ENCODE measurements at places on chromosomes 2 and 18.

DNA sequence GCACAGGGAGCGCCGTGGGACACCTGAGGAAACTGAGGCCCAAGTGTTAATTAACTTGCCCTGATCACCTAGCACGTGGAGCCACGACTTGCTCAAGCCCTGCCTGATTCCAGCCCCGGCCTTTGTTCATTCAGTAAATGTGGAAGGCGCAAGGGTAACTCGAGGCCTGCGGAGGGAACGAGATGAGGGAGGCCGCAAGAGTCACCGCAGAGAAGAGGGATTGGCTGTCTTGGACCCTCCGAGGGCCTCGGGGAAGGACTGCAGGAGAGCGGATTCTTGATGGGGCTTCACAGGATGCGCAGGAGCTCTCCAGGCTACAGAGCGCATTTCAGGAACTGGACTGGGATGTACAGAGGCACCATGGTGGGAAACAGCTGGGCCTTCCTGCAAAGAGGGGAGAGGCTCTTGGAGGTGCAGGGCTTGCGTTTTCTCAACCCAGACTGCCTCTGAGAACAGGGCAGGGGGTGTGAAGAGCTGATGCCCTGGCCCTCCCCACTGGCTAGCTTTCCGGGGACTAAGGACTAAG, 511 bp upstream of the ANKMY1 start:
- no peak for DNase-seq

DNA sequence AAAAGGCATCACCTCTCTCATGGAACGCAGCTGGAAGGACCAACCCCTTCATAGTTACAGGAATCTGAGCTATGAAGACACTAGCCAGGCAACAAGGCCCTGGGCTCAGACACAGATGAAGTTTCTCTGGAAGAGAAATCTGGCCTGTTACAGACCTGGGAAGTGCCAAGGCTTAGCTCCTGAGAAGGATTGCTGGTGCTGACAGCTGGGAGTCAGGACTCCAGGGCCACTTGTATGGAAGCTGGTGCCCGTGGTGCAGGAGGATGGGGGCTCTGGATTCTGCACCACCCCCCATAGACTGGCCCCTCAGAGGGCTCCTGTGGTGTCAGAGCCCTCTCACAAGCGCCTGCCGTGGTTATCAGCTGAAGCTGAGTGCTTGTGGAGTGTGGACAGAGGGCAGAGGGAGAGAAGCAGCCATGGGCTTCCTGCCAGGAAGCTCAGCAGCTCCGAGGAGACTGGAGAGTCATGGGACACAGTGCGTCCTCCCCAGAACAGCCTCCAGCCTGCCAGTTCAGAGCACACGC, 87.3 kb upstream of the LCLAT1 start:
- DNase-seq: no peak

DNA sequence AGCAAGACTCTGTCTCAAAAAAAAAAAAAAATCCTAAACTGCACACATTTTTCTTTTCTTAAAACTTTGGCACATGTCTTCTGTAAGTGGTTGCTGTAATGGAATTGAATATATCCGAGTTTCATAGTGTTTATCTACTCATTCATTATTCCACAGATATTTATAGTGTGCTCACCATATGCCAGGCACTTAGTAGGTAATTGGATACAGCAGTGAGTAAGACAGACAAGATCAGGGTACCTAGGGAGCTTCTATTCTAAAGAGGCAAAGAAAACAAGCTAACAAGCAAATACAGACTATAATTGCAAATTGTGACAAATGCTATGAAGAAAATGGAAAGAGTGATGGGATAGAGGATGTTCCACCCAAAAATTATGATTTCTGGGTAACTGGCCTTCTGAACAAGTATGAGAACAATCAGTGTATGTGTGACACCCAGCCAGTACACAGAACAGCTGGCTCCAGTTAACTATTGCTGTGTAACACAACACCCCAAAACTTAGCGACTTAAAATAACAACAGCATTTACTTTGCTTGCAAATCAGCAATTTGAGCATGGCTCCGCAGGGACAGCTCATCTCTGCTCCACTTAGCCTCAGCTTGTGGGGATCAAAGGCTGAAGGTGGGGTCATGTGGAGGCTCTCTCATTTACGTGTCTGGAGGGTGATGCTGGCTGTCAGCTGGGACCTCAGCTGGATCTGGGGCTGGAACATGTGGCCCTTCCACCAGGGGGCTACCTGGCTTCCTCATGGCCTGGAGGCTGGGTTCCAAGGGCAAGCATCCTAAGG, 224.9 kb downstream of the INSIG2 start:
- DNase-seq: no peak

- DNase-seq: peak; percentile 23
These were observed 12.7 kb upstream of the FHOD3 start for GRCh38 chr18:36284671-36285295.

- no peak for DNase-seq
These were observed 11.4 kb downstream of the ID2 start for GRCh38 chr2:8693157-8693821.

DNA sequence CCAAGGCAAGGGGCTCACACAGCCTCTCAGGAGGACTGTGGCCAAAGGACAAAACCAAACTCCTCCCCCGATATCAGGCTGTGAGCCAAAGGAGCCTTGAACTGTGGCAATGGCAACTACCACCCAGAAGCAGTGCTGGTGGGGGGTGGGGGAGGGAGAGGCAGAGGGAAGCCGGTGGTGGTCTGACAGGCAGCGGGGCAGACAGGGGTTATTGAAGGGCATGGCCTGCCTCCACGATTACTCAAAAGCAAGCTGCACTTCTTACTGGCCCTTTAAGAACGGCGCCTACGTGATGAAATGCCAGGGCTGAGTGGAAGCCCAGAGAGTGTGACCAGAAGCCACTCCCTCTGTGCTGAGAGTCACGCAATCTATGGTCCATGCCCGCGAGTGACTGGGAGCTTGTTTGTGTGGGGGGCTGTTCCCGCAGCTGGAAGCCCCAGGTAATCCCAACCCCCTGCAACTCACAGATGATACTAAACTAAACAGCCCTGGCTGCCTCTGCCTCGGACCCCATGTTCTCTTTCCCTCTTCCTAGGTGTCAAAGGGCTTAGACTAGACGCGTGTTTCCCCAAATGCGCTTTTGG, 128.2 kb upstream of the CXCR4 start:
- DNase-seq: no peak

- DNase-seq: no peak
These were observed 40.6 kb upstream of the PGAP1 start for GRCh38 chr2:196967116-196967515.

DNA sequence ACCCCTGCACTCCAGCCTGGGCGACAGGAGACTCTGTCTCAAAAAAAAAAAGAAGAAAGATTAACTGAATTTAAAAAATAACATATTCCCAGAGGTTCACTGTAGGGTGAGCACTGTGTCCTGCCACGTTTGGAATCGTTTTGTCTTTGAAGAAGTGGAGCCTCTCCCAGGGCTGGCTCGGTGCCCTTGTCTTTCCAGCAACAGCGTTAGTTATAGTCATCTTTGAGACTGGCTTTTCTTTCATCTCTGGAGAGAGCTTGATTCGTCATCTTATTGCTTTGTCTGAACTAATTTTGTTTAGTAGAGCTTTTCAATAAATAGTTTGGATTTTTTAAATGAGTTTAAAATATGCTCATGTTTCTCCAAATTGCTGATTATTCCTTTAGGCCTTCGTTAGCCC, 50.5 kb downstream of the IMPA2 start:
- no peak for DNase-seq

- DNase-seq: no peak
These were observed 176.8 kb upstream of the TRIB2 start for GRCh38 chr2:12539776-12540562.
